Activated naive CD8-positive, alpha-beta T cell treated with anti-CD3 and anti-CD28 coated beads, Interleukin-2, amount 10 ng/mL, durations not matched to agents 7 days and 5 days (primary cell): ENCODE measurements at places on chromosomes 16 and 17.

- DNase-seq = no peak
Observed at GRCh38 chr17:82239401-82239925, 10.6 kb downstream of the SLC16A3 start.

GRCh38 chr17:8359769-8360168 is 16.7 kb downstream of the KRABD2 start:
- DNase-seq = no peak

DNA sequence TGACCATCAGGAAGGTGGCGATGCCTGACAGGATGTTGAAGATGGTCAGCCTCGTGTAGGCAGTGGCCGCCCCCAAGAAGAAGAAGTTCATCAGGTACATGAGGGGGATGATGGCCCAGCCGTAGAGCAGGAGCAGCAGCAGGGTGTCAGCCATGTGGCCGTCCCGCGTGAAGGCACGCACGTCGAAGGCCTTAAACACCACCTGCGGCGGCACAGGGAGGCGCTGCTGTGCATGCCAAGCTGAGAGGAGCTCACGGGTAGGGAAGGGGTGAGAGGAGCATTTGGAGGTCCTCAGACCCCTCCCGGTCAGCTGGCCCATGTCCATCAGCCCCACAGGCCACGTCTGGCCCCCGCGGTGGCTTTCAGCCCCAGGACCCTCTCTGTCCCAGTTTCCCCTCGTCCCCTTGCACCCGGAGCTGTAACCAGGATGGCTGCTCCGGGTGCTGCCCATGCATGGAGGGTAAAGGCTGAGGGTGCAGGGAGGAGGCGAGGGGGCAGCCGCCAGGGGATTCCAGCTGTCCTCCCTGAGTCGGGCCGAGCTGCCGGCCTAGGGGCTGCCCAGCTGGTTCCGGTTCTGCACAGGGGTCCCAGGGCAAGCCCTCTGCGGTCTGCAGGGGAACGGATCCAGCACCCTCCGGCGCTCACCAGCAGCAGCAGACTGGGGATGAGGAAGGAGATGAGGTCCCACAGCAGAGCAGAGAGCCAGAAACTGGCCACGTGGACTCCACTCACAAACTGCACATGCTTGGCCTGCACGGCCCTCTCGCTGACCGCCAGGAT is 17.1 kb upstream of the RNPS1 start:
- no peak for DNase-seq

GRCh38 chr16:17069681-17070080 is 401.1 kb downstream of the XYLT1 start:
- no peak for DNase-seq

- DNase-seq = no peak
Observed at GRCh38 chr17:63555500-63556156, 5.4 kb downstream of the DCAF7 start.

GRCh38 chr17:46125831-46126230 is 67.4 kb downstream of the KANSL1 start:
- DNase-seq = no peak

DNA sequence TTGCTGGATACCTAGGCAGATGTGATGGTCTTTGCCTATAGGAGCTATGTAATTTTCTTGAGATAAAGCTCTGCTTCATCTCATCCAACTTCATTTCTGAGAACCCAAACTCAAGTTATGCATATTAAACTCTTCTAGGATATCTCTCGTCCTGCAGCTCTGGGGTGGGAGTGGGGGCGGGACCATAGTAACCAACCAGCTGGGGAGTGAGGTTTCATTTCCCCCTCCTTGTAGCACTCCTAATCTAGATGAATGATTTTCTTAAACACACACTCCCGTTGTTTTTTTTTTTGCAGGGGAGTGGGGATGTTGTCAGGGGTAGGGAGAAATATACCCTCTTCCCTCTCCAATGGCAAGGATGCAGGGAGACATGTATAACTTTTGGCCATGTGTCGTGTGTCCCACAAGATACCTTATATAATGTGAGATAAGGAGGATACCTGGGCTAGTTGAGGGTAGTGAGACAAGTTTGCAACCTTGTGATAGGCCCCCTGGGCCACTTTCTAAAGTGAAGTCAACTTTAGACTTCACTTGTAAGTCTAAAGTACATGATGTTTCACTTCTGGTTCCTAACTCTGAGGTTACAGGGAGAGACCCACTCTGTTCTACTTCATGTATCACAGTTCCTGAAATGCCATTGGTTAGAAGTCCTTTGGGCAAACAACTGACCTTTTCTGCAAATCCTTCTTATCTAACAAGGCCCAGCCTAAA is 10.5 kb upstream of the HEATR6 start:
- no peak for DNase-seq

GRCh38 chr17:8079291-8080207 is 8.0 kb downstream of the ALOX12B start:
- DNase-seq = peak; percentile 91

- no peak for DNase-seq
Observed at GRCh38 chr17:15513856-15514459, 46.5 kb upstream of the CDRT4 start.

DNA sequence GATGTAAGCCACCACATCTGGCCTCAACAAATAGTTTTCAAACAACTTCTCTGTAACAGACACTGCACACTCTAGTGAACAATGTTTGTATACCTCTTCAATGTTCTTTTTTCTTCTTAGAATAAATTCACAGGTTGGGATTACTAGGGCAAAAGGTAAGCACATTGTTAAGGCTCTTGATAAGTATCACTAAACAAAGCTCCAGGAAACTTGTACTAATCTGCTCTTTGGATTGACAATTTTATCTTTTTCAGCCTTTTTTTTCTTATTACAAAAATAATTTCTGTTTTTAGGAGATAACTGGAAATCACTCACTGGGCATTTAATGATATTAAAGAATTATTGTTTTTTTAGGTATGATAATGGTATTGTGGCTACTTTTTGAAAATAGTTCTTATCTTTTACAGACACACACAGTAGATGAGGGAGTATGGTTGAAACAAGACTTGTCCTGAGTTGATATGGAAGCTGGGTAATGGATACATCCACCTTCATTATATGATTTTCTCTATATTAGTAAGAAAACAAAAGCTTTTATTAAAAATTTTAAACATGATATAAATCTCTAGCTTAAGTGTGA is 7.7 kb upstream of the MPRIP start:
- no peak for DNase-seq

- DNase-seq = no peak
Observed at GRCh38 chr17:73184136-73184993, 8.5 kb upstream of the COG1 start.

DNA sequence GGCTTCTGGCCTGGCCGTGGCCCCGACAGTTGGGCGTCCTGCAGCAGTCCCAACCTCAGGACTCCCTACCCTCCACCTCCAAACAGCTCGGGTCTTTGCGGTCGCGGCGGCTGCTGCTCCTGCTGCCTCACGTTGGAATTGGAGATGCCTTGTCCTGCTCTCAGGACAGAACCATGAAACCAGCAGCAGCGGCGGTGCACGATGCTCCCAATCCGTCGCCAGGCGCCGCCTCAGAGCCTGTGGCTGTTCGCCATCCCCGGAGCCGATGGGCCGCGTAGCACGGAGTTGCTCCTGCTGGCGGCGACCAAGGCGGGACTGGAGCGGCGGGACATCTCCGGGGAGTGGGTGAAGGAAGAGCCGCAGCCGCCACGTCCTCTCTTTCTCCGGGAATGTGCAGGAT is 1965.9 kb downstream of the TP53TG3F start:
- no peak for DNase-seq

DNA sequence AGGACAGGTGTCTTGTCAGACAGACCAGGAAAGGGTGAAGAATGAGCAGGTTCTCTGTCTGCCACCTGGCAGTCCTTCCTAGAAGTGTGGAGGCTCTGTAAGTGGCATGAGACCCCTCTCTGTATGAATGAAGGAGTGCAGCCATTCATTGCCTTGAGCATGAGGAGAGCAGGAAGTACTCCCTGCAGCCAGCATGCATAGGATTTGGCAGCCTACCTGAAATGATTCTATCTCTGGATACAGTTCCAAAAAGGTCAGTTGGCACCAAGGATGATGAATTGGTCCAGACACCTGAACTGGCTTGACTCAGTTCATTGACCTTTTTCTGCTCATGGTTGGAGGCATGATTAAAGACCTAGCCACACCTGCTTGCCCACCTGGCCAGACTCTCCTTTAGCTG is 163.0 kb downstream of the PRKCB start:
- DNase-seq = no peak
